ENCODE measurements at places on chromosomes 1 and 21. TPM values are rescaled to one million over a fixed set of nuclear protein-coding genes. Genes with fewer than 3 reads are reported as not detected.

Gene WNT3A
- not detected for total RNA-seq

Gene SPATA46
- total RNA-seq, result not detected

GRCh38 chr21:31230937-31231336 is 113.1 kb downstream of the TIAM1 start:
- H3K4me1 ChIP-seq, result peaks cover 16% of the 10 kb centered on the region
- H3K27me3 ChIP-seq, result no peaks in the 10 kb centered on the region
- H3K36me3 ChIP-seq, result peaks cover 19% of the 10 kb centered on the region
- no peak for DNase-seq
- no peak overlapping the region for H3K4me3 ChIP-seq

DNA sequence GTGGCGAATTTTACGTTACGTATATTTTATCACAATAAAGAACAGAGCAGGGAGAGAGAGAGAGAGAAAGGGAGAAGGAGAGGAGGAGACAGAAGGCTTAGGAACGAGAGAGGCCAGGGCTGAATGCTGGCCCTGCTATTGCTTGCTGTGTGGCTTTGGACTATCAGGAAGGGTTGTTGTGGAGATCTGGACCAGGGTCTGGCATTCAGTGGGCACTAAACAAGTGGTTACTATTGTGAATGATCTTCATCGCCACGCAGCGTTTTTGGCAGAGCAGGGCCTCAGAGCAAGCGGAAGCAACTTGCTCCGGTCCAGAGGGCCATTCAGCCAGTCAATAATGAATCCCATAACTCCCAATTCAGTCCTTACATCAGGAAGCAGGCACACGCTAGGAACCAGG is 26.4 kb downstream of the PIK3C2B start:
- H3K36me3 ChIP-seq, result peaks cover 15% of the 10 kb centered on the region
- H3K27me3 ChIP-seq, result no peaks in the 10 kb centered on the region
- no peak for DNase-seq
- H3K4me1 ChIP-seq, result peaks cover 40% of the 10 kb centered on the region
- no peak overlapping the region for H3K4me3 ChIP-seq
- H3K27ac ChIP-seq, result no peak overlapping the region

DNA sequence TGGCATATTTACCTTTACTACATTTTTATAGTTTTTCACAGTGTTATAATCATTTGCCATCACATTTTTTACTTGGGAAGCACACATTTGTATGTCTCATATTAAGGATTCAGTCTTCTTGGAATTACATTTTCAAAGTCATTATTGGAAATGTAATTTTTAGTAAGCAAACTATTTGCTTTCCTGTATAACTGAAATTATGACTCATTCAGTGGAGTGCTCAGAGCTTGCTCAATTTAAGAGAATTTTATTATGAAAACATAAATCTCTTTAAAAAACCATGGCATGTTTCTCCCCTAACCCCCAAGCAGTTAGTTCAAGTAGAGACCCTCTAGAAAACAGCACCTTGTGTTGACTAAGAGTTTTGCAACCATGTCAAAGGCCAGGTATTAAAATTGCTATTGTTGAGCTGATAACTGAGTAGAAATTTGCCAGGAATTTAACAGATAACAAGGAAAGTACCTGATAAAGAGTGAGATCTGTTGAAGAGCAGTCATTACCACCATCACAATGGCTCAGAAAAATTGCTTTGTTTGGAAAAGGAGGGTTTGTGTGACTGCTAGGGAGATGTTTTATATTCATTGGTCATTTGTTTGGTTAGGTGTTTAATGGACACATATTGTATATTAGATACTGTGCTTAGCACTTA is 105.9 kb downstream of the KCNK2 start:
- DNase-seq, result no peak
- H3K27ac ChIP-seq, result no peak overlapping the region
- peaks cover 2% of the 10 kb centered on the region for H3K27me3 ChIP-seq
- no peaks in the 10 kb centered on the region for H3K36me3 ChIP-seq

Gene SVBP
- total RNA-seq, result 16.8 TPM

Gene LORICRIN
- not detected for total RNA-seq

- H3K27ac ChIP-seq, result no peak overlapping the region
- DNase-seq, result peak; percentile 11
- peaks cover 7% of the 10 kb centered on the region for H3K4me1 ChIP-seq
- H3K36me3 ChIP-seq, result no peaks in the 10 kb centered on the region
- no peak overlapping the region for H3K4me3 ChIP-seq
These were observed 145.3 kb downstream of the PSMG1 start for GRCh38 chr21:39037807-39038405.

DNA sequence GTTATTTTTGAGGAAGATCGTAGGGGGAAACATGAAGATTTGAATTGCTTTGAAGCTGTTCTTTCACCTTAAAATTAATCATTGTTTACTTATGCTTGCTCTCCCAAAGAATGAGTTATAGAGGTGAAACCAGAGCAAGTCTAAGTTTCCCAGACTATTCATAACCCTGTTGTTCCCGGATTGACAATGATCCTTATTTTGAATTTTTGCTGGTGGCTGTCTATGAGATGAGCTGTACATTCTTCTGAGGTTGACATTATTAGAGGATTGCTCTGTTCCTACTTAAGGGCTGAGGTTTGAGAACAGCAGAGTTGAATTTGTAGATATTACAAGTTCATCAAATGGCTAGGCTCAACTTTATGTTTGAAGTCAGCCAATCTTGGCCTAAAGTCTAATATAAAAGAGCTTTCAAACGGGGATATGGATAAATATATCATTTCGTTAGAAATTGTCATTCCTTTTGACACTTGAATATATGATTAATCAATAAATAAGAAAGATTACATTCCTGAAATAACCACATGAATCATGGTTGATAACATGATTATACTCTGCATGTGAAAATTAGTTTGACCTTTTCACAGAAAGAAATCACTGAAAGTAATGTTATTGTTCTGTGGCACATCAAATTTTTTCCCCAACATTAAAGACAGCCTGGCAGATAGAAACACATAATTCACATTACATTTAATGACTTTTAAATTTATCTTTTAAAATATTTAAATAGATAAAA is 19.1 kb upstream of the PDE4B start:
- H3K27ac ChIP-seq, result no peak overlapping the region
- DNase-seq, result no peak
- H3K4me1 ChIP-seq, result no peaks in the 10 kb centered on the region
- H3K4me3 ChIP-seq, result no peak overlapping the region
- H3K27me3 ChIP-seq, result peaks cover 8% of the 10 kb centered on the region

DNA sequence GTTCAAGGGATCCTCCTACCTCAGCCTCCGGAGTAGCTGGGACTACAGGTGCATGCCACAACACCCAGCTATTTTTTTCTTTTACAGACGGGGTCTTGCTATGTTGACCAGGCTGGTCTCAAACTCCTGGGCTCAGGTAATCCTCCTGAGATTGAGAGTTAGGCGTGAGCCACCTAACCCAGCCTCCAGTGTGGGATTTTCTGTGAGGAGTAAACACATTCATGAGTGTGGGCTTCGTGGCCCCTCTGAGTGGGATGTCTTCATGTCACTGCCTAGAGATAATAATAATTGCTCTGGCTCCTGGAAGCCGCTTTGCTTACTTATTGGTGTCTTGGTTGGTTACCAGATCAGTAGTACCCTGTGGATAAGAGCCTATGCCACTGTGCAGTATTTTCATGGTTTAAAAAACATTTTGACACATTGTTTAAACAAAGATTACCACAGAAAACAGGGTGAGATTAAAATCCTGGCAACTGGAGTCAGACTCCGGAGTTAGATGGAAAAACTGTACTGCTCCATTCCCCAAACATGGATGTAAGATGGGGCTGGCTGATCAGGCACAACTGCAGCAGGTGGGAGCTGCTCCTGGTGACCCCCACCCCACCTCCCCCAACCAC is 159.1 kb upstream of the RAB4A start:
- H3K27me3 ChIP-seq, result no peaks in the 10 kb centered on the region
- H3K36me3 ChIP-seq, result no peaks in the 10 kb centered on the region
- DNase-seq, result no peak
- H3K27ac ChIP-seq, result no peak overlapping the region
- no peak overlapping the region for H3K4me3 ChIP-seq

Gene LHX4
- total RNA-seq, result not detected

Gene CD53
- 246 TPM for total RNA-seq

- H3K27me3 ChIP-seq, result no peaks in the 10 kb centered on the region
- H3K36me3 ChIP-seq, result peaks cover 77% of the 10 kb centered on the region
- peaks cover 4% of the 10 kb centered on the region for H3K4me1 ChIP-seq
- no peak overlapping the region for H3K27ac ChIP-seq
- no peak for DNase-seq
- no peak overlapping the region for H3K4me3 ChIP-seq
These were observed 24.7 kb downstream of the SCYL3 start for GRCh38 chr1:169868978-169869377.

DNA sequence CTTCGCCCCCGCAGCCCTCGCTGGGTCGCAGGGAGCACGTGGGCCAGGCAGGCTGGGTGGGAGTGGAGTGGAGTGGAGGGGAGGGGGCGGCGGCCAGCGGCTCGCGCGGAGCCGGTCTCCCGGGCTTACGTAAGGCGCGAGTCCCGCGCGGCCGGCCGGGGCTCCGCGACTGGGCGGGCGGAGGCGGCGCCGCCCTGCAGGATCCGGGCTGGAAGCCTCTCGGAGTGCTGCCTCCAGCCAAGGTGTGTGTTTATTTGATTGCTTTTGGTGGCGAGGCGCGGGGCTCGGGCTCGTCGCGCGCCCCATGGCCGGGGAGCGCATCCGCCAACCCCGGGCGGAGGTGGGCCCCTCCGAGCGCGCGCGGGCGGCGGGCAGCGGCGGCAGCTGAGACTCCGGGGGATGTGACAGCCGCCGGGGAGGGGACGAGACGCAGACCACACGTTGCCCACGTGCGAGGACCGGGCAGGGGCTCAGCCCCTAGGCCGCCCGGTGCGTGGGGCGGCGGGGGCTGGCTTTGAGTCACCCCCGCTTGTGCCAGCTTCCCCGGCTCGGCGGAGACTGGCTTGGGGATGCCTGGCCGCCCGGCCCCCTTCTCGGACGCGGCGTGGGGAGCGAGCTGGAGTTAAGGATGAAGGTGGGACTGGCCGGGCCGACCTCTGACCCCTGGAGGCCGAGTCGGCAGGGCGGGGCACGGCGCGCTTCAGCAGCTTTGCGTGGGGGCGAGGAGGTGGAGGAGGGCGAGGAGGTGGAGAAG is 402 bp upstream of the AK4 start:
- peak overlapping the region; percentile 28 for H3K27ac ChIP-seq
- peak overlapping the region; percentile 76 for H3K4me3 ChIP-seq
- DNase-seq, result peak; percentile 53
- no peaks in the 10 kb centered on the region for H3K36me3 ChIP-seq

Gene KLF17
- total RNA-seq, result not detected

GRCh38 chr1:67552336-67552759 is 122.1 kb upstream of the SERBP1 start:
- H3K4me1 ChIP-seq, result no peaks in the 10 kb centered on the region
- H3K36me3 ChIP-seq, result no peaks in the 10 kb centered on the region
- H3K4me3 ChIP-seq, result no peak overlapping the region
- peaks cover 8% of the 10 kb centered on the region for H3K27me3 ChIP-seq
- DNase-seq, result no peak

Gene HAO2
- total RNA-seq, result not detected

DNA sequence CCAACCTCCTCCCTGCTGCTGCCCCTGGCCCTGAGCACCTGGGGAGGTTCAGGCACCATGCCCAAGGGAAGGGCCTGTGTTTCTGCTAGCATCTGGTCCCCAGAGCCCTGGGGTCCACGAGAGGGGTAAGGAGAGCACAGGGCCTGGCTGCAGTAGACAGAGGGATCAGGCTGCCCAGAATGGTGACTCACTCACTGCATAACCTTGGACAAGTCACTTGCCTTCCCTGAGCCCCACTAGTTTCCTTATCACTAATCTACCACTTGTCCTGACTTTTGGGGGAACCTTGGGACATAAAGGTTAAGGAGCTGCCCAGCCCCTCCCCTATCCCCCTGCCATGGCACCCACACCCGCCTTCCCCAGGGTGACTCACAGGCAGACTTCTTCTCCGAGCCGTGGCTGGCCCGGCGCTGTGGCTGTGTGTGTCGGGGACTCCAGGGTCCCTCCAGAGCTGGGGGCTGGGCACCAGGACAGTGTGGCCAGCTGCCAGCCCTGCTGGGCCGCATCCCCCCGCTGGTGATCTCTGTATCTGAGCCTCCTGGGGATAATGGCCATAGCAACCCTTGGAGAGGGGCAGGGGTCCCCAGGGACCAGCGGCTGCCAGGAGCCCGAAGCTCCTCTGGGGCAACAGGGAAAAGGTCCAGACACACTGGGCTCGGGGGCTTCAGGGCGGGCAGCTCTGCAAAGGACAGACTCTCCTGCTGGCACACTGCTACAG is 4.0 kb downstream of the ARHGEF19 start:
- H3K27ac ChIP-seq, result no peak overlapping the region
- peaks cover 5% of the 10 kb centered on the region for H3K36me3 ChIP-seq
- no peaks in the 10 kb centered on the region for H3K27me3 ChIP-seq
- H3K4me1 ChIP-seq, result peaks cover 12% of the 10 kb centered on the region
- H3K4me3 ChIP-seq, result no peak overlapping the region

GRCh38 chr1:184698016-184698415 is 56.6 kb downstream of the EDEM3 start:
- no peak for DNase-seq
- no peaks in the 10 kb centered on the region for H3K27me3 ChIP-seq
- no peak overlapping the region for H3K4me3 ChIP-seq

GRCh38 chr1:206895837-206896242 is 1.4 kb upstream of the IL24 start:
- no peak for DNase-seq
- H3K27me3 ChIP-seq, result peaks cover 4% of the 10 kb centered on the region
- H3K36me3 ChIP-seq, result peaks cover 3% of the 10 kb centered on the region
- H3K4me1 ChIP-seq, result peaks cover 75% of the 10 kb centered on the region
- H3K4me3 ChIP-seq, result no peak overlapping the region
- H3K27ac ChIP-seq, result no peak overlapping the region

Gene PADI2
- not detected for total RNA-seq

GRCh38 chr1:97647776-97648175 is 273.1 kb downstream of the DPYD start:
- no peak overlapping the region for H3K27ac ChIP-seq
- H3K27me3 ChIP-seq, result no peaks in the 10 kb centered on the region
- H3K4me1 ChIP-seq, result no peaks in the 10 kb centered on the region

Gene SLAMF9
- total RNA-seq, result not detected

GRCh38 chr1:22177354-22178003 is 34.6 kb upstream of the WNT4 start:
- peaks cover 8% of the 10 kb centered on the region for H3K27me3 ChIP-seq
- H3K4me1 ChIP-seq, result peaks cover 13% of the 10 kb centered on the region
- DNase-seq, result peak; percentile 36
- H3K36me3 ChIP-seq, result no peaks in the 10 kb centered on the region

GRCh38 chr1:159580340-159580739 is 7.3 kb upstream of the APCS start:
- peaks cover 19% of the 10 kb centered on the region for H3K27me3 ChIP-seq
- no peaks in the 10 kb centered on the region for H3K36me3 ChIP-seq
- no peaks in the 10 kb centered on the region for H3K4me1 ChIP-seq
- no peak for DNase-seq
- H3K4me3 ChIP-seq, result no peak overlapping the region
- H3K27ac ChIP-seq, result no peak overlapping the region

- H3K4me3 ChIP-seq, result no peak overlapping the region
- DNase-seq, result no peak
- no peaks in the 10 kb centered on the region for H3K36me3 ChIP-seq
These were observed 87.6 kb upstream of the SELENON start for GRCh38 chr1:25712299-25712970.

DNA sequence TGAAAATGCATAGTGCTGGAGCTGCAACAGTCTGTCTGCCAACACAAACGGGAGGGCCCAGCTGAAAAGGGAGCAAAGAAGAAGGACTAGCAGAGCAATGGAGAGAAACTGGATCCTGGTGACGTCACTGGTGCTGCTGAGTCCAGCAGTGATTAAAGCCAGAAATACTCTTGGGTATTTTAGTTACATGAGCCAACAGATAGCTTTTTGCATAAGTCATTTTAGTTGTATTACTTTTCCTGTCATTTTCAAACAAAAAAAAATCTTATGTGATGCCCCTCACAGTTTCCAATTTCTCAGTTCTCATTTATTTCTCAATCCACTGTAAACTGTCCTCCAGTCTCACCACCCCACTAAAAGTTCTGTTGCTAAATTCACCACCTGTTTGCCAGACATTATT is 38.7 kb upstream of the NEK7 start:
- peaks cover 2% of the 10 kb centered on the region for H3K27me3 ChIP-seq
- no peak for DNase-seq
- H3K36me3 ChIP-seq, result no peaks in the 10 kb centered on the region
- H3K4me1 ChIP-seq, result no peaks in the 10 kb centered on the region
